ENCODE measurements at places on chromosomes 5 and 9. TPM values are rescaled to one million over a fixed set of nuclear protein-coding genes. Genes with fewer than 3 reads are reported as not detected.

Gene LCN9
- 0.72 TPM for total RNA-seq

- DNase-seq = no peak
Measured at GRCh38 chr9:136617746-136618579, 44.8 kb upstream of the EGFL7 start.

- no peak for DNase-seq
Measured at GRCh38 chr5:94998670-94999069, 286.2 kb downstream of the MCTP1 start.

Gene PLPPR1
- total RNA-seq = 1.8 TPM

GRCh38 chr5:126015235-126016181, 407.7 kb upstream of the GRAMD2B start:
- DNase-seq = no peak

DNA sequence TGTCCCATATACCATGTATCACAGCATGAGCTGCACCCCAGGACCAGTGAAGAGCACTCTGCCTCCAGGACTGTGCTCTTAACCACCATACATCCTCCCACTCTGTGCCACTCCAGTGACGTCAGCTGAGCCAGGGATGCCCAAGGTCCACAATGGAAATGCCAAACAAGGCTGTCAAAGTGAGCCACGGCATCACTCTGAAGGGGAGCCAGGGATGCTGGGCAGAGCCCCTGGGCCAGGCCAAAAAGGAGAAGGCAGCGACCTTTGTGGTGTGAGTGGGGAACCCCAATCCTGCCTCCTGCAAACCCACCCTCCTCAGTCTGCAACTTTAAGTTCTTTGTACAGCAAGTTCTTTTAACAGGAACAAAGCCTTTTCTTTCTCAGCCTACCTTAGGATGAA, 242.7 kb downstream of the SYK start:
- DNase-seq = no peak

DNA sequence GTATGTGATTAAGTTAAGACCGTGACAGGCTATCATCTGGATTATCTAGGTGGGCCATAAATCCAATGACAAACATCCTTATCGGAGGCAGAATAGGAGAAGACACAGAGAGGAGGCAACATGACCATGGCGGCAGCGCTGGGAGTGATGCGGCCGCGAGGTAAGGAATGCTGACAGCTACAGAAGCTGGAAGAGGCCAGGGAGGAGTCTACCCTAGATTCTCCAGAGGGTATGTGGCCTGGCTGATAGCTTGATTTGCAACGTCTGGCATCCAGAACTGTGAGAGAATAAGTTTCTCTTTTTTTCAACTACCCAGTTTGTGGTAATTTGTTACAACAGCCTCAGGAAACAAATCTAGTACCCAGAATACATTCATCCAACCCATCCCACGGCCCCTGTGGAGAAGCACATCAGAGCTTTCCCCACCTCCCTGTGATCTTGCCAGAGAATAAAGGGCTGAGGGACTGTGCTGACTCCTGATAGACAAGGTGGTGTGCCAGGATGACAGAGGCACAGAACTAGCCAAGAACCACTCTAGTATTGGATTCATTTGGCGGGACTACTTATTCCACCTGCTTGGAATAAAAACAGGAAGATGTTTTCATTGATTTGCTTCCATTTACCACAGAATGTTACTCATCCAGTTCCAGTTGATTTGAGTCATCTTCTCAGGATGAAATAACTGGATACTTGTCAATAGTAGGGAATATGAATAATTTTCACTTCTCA, 187.4 kb downstream of the MAN2A1 start:
- DNase-seq = no peak

GRCh38 chr5:160547872-160548271, 126.2 kb downstream of the PTTG1 start:
- DNase-seq = no peak

DNA sequence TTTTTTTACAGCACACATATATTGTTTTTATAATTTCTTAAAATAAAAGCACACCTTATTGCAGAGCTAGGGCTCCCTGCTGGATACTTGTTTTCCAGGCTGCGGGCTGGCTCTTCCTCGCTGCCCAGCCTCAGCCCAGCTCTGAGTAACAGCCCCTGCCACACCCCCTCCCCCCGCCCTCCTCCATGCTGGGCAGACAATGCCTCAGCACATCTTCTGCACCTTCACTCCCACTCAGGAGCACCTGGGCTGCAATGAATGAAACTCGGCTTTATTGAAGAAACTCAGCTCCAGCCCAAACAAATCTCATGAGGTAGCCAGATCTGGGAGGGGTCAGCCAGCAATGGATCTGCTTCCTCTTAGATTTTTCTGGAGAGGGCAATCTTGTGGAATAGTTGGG, 9.5 kb downstream of the IL9 start:
- no peak for DNase-seq

DNA sequence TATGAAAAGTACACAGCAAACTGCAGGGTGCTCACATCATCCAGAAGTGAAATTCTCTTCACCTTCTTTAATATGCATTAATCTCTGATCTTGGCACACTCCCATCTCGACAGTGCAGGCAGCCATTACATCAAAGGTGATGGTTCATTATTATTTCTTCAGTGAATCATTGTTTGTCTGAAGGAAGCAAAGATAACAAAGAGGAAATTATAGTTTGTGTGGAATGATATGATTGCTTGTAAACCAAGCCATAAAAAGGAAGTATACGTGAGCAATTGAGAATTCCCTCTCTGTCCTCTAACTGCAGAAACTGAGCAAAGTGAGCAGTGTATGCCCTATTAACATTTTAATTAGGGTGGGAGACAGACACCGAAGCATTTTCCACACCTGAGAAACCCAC, 171.6 kb upstream of the PPP1R2B start:
- no peak for DNase-seq

- DNase-seq = no peak
Measured at GRCh38 chr9:36922548-36922947, 111.5 kb downstream of the PAX5 start.

DNA sequence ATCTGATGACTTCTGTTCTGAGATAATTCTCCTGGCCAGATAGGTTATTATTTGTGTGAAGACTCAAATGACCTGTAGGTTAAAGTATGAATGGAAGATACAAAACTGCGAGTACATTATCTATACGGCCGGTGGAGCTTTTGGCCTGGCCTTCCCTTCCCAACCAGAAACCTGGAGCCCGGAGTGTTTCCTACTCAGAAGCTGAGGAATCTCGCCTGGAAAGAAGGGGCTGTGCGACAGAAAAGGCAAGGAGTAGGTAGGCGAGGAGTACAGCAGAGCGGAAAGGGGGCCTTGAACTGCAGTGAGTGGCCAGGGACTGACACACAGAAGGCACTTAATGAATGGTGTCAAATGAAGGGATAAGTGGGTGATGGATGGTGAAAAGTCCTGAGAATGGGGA, 34.6 kb downstream of the ANGPTL2 start:
- no peak for DNase-seq

Gene RNF180
- 2.5 TPM for total RNA-seq

DNA sequence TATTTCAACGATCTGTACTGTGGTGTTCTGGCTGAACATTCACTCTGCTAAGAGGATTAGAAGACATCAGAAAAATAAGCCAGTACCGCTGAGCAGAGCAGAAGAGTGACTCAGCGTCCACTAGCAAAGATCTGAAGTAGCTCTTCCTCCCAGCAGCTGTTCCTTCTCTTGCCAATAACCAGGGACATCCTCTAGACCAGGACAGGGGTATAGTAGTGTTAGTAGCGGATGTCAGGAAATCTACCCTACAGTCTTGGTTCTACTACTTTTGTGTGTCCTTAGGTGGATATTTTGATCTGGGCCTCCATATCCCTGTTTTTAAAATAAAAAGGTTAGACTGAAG, 103.6 kb downstream of the TSSK1B start:
- DNase-seq = no peak

GRCh38 chr9:124632077-124632621, 125.0 kb upstream of the NR5A1 start:
- DNase-seq = no peak

DNA sequence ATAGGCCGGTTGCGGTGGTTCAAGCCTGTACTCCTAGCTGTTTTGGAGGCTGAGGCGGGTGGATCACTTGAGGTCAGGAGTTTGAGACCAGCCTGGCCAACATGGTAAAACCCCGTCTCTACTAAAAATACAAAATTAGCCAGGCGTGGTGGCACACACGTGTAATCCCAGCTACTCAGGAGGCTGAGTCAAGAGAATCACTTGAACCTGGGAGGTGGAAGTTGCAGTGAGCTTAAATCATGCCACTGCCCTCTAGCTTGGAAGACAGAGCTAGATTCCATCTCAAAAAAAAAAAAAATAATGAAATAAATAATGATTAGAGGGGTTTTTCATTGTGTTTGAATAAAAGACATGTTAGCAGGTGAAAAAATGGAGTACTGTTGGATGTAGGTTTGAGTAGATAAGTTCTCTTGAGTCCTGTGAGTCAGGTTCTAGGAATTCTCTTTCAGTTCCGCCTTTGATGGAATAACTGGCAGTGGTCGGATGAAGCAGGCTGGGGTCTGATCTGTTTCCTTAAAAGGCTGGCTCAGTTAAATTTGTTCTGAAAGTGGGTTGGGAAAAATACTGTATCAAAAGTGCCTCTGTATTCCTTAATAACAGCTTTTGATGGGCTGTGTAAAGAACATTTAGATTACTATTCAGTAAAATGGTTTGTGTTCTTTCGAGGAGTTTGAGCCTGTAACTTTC, 73.2 kb downstream of the AOPEP start:
- no peak for DNase-seq

GRCh38 chr5:162187371-162187770, 119.8 kb downstream of the GABRG2 start:
- DNase-seq = no peak

Gene FOXD4L3
- not detected for total RNA-seq

GRCh38 chr9:109012876-109013678, at the start of gene CTNNAL1:
Gene CTNNAL1 (minus strand): TSS chr9:109013499. CDS start chr9:109013442, 57 bp downstream.
- DNase-seq = peak; percentile 98

Gene AHRR
- total RNA-seq = 2.2 TPM

GRCh38 chr9:118395415-118395814, 691.2 kb downstream of the TLR4 start:
- DNase-seq = no peak

Gene PCSK1
- 2.0 TPM for total RNA-seq

Gene PITX1
- total RNA-seq = not detected

DNA sequence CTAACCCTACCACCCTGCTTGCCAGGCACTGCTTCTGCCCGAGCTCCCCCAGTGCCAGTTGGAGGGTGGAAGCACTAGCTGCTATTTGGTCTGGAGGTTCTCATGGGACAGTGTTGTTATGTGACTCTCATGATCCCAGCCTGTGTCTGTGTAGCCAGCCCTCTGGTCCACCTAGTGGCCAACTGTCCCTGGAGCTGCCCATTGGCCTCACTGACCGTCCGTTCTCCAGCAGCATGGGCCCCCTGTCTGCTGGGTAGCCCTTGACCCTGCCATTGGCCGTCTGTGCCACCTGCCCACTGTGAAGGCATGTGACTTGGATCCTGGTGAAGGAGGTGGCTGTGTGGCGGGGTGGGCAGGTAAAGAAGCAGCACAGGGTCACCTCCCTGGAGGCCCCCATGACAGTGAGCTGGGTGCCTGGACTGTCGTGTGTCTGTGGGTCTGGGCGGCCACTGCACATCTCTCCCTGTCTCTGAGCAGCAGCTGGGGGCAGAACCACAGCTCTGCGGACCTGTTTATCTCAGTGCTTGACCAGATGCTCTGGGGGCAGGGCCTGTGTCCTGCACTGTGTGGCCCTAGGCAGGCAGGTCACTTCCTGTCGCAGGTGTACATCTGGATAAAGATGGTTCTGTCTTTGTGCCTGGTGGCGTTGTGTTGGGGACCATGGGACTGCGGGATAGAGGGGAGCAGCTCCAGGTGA, 11.4 kb downstream of the PHF2 start:
- DNase-seq = peak; percentile 41

DNA sequence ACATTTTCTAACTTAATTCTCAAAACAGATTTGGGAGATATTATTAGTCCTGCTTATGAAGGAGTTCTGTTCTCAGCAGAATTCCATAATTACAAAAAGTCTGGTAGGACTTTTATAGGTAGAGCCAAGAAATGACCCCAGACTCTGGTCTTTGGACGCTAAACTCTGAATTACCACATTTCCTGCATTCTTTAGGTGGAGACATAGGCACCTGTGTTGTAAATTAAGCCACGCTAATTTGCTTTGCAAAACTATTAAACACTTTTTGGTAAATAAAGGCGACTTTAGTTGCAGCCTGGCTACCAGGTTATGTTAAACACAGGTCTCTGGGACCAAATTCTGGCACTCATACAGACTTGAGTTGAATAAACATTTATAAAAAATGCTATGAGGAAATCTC, 77.7 kb downstream of the C9orf152 start:
- DNase-seq = no peak

DNA sequence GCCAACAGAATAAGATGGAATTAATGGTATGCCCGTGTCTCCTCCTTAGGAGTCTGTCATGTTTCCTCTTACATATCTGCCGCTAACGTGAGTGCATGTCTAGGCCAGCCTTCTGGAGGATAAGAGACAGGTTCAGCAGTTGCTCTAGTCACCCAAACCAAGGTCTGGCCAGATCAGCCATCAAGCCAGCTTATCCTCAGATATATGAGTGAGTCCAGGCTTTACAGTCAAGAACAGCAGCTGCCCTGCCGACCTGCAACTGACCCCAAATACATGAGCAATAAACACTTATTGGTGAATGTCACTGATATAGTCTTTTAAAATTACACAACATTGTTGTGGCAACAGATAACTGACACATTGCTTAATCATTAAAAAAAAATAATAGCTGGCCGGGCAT, 123.5 kb downstream of the TSSK1B start:
- DNase-seq = no peak

GRCh38 chr5:173886150-173886549, 2.0 kb upstream of the CPEB4 start:
- no peak for DNase-seq

DNA sequence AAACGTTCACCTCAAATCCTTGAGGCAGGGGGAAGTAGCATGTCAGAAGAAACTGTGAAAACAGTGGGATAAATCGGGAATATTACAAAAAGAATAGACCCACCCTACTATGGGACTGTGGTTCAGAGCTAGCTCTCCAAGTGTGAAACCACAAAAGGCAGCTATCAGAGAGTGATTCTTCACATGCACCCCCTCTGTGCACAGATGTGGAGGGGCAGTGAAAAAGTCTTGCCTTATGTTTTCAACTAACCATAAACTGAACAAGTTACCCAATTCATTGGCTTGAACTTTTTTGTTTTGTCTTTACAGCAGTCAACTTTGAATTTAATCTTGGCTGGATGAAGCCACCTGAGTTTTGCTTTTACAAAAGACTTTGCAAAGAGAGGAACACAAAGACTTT, 98.8 kb upstream of the NR4A3 start:
- DNase-seq = no peak

DNA sequence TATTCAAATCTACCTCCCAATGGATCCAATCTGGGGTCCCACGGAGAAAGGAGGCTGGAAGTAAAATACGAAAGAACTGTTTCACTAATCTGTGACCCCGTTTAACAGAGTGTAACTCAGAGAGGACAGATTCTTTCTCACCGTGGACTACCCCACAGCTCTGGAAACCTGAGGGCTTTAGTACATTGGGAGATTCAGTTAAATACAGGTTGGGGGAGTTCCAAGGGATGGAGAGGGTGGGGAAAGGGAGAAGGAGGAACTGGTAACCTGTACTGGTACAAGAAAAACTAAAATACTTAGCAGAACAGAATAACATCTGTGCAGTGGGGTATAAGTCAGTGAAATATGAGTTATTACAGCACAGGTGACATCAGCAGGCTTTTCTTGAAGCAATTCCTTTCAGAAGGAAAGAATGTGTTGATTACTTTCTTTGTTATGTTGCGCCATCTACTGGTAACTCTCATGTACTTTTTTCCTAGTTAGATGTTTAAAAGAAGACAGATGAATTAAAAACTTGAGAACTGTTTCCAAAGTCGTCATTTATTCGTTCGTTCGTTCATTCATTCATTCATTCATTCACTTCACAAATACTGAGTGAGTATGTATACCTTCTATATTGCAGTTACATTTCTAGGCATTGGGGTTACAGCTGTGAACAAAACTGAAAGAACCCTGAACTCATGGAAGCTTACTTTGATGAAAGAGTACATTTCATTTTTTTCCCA, 30.0 kb upstream of the STOM start:
- DNase-seq = no peak
